ENCODE measurements at places on chromosomes 2 and 18. TPM values are rescaled to one million over a fixed set of nuclear protein-coding genes. Genes with fewer than 3 reads are reported as not detected.

DNA sequence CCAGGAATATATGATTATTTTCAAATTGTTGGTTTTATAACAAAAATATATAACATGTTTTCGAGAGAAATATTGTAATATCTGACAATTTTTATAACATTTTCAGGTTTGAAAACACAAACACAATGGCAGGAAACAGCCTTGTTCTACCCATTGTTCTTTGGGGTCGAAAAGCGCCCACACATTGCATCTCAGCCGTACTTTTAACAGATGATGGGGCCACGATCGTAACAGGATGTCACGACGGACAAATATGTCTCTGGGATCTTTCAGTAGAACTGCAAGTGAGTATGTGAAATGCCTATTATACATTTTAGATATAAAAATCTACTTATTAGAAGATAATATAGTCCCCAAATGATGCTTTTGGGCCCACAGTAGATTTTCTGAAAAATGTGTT lies 21.2 kb downstream of the WDR7 start:
- H3K27me3 ChIP-seq, result no peaks in the 10 kb centered on the region
- H3K36me3 ChIP-seq, result peaks cover 10% of the 10 kb centered on the region
- H3K4me3 ChIP-seq, result no peak overlapping the region
- no peaks in the 10 kb centered on the region for H3K4me1 ChIP-seq

GRCh38 chr2:203559641-203560040 lies 24.5 kb upstream of the RAPH1 start:
- no peaks in the 10 kb centered on the region for H3K27me3 ChIP-seq
- H3K4me3 ChIP-seq, result no peak overlapping the region
- no peak for DNase-seq
- no peaks in the 10 kb centered on the region for H3K4me1 ChIP-seq
- H3K27ac ChIP-seq, result no peak overlapping the region
- H3K36me3 ChIP-seq, result no peaks in the 10 kb centered on the region

DNA sequence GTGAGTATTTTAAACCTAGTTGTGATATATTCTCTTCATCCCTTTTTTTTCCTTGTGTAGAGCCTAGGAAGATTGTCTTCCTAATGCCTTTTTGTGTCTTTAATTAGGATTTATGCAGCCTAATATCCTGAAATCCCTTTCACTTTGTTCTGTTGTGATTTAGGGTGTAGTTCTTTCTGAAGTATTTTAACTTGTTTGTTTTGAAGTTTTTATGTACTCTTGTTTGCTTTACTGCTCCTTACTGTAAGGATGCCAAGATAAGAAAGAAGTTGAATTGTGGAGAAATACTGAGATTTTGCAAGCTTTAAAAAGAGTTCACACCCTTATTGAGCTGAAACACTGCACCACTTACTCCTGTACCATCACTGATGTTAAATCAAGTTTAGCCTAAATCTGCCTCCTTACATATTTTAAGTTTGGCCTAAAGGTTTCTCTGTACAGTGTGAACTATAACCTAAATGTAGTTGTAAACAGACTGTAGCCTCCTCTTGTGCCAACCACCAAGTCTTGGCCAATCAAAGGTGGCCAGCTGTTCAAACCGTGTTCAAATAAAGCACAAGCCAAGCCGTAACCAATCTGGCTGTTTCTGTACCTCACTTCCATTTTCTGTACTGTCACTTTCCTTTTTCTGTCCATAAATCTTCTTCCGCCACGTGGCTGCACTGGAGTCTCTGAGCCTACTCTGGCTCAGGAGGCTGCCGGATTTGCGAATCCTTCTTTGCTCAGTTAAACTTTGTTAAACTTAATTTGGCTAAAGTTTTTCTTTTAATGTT lies 17.7 kb upstream of the ACOXL start:
- peaks cover 14% of the 10 kb centered on the region for H3K27me3 ChIP-seq
- no peak overlapping the region for H3K4me3 ChIP-seq
- H3K36me3 ChIP-seq, result no peaks in the 10 kb centered on the region
- DNase-seq, result no peak
- no peaks in the 10 kb centered on the region for H3K4me1 ChIP-seq
- no peak overlapping the region for H3K27ac ChIP-seq

DNA sequence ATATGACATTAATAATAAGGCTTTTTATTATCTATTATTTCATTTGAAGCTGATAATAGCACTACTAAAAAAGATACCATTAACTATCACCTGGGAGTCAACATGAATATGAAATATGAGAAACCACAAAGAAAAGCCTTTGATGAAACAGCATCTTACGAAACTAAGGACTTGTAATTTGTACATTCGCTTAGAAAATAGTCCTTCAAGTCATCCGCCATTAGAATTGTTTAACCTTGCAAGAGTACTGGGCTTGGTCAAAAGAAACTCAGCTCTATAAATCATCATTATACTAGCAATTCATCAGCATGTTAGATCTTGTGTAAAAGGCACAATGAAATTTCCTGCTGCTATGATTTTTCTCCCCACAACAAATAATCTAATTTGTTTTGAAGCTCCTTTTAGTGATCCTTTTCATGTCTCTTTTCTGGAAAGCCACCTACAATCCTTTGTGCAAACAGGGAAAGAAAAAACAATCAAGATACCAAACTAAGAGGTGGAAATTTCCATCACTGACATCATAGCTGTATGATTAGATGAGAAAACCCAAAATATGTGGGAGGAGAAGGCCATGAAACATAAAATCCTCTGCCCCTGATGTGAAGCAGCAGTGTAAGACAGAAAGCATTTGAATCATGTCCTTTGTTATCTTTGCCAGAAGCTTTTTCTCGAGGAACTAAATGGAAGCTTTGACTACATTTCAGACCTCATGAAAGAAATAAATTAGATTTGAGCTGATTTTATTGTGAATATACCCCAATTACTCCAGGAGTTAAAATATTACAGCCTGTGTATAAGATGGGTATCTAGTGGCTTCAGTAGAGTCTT lies 31.2 kb downstream of the SCN9A start:
- H3K27ac ChIP-seq, result no peak overlapping the region
- no peak for DNase-seq
- no peaks in the 10 kb centered on the region for H3K36me3 ChIP-seq
- H3K4me3 ChIP-seq, result no peak overlapping the region
- no peaks in the 10 kb centered on the region for H3K4me1 ChIP-seq

DNA sequence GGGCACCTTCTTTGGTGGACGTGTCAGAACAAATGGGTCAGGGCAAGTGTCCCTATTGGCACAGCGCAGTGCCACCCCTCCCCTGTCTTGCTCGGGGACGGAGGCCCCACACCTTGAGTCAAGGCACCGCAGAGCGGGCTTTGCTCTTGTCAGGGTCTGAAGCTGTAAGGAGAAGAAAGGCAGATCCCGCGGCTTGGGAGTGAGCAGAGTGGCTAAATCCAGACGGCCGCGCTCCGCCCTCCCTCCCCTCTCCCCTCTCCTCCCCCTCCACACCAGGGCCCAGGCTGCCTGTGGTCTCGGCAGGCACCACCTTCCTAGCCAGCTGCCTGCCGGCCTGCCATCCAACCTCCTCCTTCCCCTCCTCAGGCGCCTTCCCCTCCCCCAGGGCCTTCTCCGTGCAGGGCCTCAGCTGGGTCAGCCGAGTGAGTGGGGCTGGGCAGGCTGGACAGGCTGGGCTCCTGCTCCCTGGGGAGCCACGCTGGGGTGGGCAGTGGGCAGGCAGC lies 25.8 kb downstream of the SPEG start:
- peaks cover 13% of the 10 kb centered on the region for H3K27me3 ChIP-seq
- H3K36me3 ChIP-seq, result no peaks in the 10 kb centered on the region
- DNase-seq, result no peak
- H3K4me3 ChIP-seq, result no peak overlapping the region
- H3K4me1 ChIP-seq, result peaks cover 10% of the 10 kb centered on the region

DNA sequence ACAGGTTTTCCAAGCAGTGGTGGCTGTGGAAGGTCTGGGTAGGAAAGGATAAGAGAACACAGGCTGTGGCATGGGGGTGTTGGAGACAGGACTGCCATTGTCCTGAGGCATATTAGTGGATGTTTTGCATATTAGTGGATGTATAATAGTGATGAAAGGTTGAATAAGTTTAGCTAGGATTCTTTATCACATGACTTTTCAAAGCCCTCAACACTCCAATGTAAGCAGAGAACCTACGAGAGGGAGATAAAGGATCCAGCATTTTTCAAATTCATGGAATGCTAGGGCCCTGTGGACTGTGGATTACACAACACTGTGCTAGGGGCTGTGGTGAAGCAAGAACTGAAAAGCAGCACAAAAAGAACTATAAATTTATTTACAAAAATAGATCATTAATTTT lies 63.2 kb downstream of the POLE4 start:
- no peak overlapping the region for H3K27ac ChIP-seq
- DNase-seq, result no peak
- no peaks in the 10 kb centered on the region for H3K4me1 ChIP-seq
- H3K4me3 ChIP-seq, result no peak overlapping the region
- H3K27me3 ChIP-seq, result no peaks in the 10 kb centered on the region

- no peaks in the 10 kb centered on the region for H3K36me3 ChIP-seq
- H3K4me3 ChIP-seq, result no peak overlapping the region
- DNase-seq, result no peak
- no peak overlapping the region for H3K27ac ChIP-seq
These were observed 53.1 kb downstream of the MCFD2 start for GRCh38 chr2:46862514-46862913.

- H3K4me1 ChIP-seq, result peaks cover 18% of the 10 kb centered on the region
- no peak overlapping the region for H3K27ac ChIP-seq
- H3K27me3 ChIP-seq, result no peaks in the 10 kb centered on the region
These were observed 8.4 kb downstream of the TMEM247 start for GRCh38 chr2:46487667-46488335.

GRCh38 chr2:26605999-26606846 lies 34.9 kb downstream of the CIB4 start:
- peaks cover 12% of the 10 kb centered on the region for H3K4me1 ChIP-seq
- no peak overlapping the region for H3K4me3 ChIP-seq
- no peak overlapping the region for H3K27ac ChIP-seq

GRCh38 chr2:96770442-96771202 lies 9.9 kb downstream of the CNNM4 start:
- no peaks in the 10 kb centered on the region for H3K36me3 ChIP-seq
- no peak overlapping the region for H3K4me3 ChIP-seq
- peak overlapping the region; percentile 33 for H3K27ac ChIP-seq
- no peaks in the 10 kb centered on the region for H3K27me3 ChIP-seq

DNA sequence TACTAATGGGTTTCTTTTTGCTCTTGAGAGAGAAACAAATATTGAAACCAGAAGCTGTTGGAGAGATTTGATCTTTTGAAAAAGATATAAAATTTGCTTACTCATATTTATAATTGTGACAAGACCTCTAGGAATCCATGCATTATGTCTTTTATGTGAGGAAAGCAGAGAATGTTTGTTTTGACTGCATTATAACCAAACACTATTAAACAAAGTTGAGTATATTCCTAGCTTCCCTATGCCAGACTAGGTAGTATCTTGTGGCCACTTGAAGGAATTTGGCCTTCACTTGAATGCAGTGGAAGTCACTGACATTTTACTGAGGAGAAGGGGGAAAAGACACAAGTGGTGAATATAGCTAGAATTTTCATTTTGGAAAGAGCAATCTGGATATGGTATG lies 521.8 kb upstream of the ZEB2 start:
- H3K4me1 ChIP-seq, result peaks cover 5% of the 10 kb centered on the region
- no peak overlapping the region for H3K4me3 ChIP-seq
- no peaks in the 10 kb centered on the region for H3K36me3 ChIP-seq
- no peaks in the 10 kb centered on the region for H3K27me3 ChIP-seq

GRCh38 chr18:78794071-78794430 lies 185.6 kb upstream of the SALL3 start:
- no peaks in the 10 kb centered on the region for H3K36me3 ChIP-seq
- DNase-seq, result no peak
- H3K4me1 ChIP-seq, result no peaks in the 10 kb centered on the region
- no peak overlapping the region for H3K27ac ChIP-seq
- no peak overlapping the region for H3K4me3 ChIP-seq

DNA sequence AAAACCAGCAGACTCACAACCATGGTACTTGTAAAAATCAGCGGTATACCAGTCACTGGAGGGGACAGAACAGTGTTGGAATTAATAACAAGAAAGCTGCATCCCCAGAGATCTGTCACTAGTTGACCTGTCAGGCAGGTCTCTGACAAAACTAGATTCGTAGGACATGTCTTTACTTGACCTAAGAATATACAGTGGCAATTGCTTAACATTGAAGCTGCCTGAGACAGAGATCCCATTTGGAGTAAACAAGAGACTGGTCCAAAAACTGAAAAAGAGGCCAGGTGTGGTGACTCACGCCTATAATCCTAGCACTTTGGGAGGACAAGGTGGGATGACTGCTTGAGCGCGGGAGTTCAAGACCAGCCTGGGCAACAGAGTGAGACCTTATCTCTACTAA lies 7.2 kb upstream of the SS18 start:
- peak overlapping the region; percentile 24 for H3K27ac ChIP-seq
- H3K27me3 ChIP-seq, result no peaks in the 10 kb centered on the region
- no peak for DNase-seq
- H3K4me1 ChIP-seq, result no peaks in the 10 kb centered on the region
- no peak overlapping the region for H3K4me3 ChIP-seq
- H3K36me3 ChIP-seq, result no peaks in the 10 kb centered on the region

DNA sequence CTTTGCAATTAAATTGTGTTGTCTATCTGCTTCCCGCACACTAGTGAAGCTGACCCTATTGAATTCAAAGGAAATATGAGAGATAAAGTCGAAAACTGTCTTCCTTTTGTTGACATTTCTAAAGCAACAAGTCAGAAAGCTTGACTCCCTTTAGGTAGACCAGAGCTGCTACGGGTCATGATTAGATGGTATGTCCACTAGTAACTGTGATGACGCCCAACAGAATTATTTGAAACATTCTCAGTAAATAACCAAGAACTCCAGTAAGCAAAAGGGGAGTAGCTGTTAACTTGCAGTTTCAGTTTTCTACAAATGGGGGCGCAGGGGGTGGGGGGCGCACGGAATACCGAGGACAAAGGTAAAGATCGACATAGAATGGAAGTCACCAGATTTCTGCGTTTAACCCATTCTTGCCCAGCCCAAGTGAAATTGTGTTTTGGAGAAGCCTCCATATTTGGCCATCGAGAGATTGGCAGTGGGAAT lies 56.4 kb downstream of the CRIM1 start:
- no peak overlapping the region for H3K4me3 ChIP-seq
- DNase-seq, result no peak
- H3K36me3 ChIP-seq, result no peaks in the 10 kb centered on the region
- peaks cover 49% of the 10 kb centered on the region for H3K4me1 ChIP-seq
- H3K27me3 ChIP-seq, result no peaks in the 10 kb centered on the region

DNA sequence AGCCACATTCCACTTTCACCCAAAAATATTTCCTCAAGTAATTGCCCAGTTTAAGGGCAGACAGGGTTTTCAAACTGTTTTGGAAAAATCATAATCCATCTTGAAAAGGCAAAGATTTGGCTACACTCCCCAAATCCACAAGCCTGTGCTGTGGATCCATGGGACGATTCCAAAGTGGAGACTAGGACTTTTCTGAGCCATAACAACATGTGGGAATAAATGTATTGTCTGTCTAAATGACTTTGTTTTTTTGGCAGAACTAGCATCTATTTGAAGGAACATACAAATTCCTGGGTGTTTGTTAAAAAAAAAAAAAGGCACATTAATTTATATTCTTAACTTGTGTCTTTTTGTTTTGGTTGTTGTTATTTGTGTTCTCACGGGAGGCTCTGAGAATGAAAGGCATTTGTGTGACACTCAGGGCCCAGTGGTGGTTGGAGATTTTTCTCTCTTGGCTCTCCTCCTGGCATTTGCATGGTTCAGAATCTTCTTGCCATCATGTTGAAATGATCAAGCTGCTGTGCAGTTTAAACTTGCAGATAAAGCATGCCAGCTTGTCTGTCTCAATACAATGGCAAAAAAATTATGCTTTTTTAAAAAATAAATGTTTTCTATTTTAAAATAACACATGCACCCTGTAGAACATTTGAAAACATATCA lies 277.4 kb downstream of the EN1 start:
- peaks cover 6% of the 10 kb centered on the region for H3K4me1 ChIP-seq
- no peak overlapping the region for H3K27ac ChIP-seq
- H3K4me3 ChIP-seq, result no peak overlapping the region

Gene RAD51AP2
- total RNA-seq, result 0.18 TPM

Gene SPATA3
- total RNA-seq, result not detected

Gene SNORC
- 39.7 TPM for total RNA-seq

Gene GALR1
- total RNA-seq, result not detected

Gene CDH19
- 3.8 TPM for total RNA-seq

Gene RBM43
- total RNA-seq, result 1.9 TPM

Gene CCDC148
- total RNA-seq, result 0.29 TPM

Gene PKDCC
- 2.5 TPM for total RNA-seq
